Activated CD8-positive, alpha-beta T cell treated with anti-CD3 and anti-CD28 coated beads for 36 hours (primary cell): ENCODE measurements at places on chromosomes 2 and 18.

DNA sequence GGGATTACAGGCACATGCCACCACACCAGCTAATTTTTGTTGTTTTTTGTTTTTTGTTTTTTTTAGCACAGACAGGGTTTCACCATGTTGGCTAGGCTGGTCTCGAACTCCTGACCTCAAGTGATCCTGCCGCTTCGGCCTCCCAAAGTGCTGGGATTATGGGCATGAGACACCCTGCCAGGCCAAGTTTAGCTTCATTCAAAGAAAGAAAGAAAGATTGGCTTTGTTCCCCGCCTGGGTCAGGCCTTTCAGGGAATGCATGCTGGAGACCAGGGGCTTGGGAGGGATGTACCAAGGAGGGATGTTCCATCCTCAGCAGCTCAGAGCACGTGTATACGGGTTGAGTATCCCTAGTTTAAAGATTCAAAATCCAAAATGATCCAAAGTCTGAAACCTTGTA lies 283.0 kb downstream of the ALPK2 start:
- no peak for DNase-seq

DNA sequence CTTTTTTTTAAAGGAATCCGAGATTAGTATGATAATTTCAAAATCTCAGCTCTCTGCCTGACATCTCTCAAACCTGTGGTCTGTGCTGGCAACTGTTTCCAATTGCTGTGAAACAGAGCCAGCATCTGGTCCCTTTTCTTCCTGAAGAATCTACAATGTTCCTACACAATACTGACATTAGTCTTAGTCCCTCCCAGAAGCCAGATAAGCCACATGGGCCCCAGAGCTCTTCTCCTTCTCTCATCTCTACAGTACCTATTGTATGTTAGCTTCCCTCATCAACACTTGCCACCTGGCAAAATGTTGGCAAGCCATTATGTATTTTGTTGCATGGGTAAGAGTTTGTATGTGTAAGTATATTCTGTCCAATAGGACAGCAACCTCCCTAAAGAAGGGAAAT lies 62.9 kb upstream of the CDKL4 start:
- no peak for DNase-seq

DNA sequence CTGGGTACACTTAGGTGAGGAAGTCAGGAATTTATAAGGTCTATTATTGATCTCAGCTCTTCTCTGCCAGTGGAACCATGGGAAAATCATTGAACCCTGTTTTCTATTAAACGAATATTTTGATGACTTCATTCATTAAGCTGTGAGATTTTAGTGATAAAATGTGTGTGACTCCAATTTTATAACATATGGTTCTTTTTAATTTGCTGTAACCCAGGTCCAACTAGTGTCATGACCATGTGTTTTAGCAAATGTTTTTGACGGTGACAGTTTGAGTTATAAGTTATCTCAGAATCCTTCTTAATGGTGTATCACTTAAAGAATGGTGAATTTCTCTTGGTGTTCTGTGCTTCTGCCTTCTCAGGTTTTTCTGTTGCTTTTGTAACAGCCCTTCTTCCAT lies 213.1 kb downstream of the MCFD2 start:
- DNase-seq: no peak

GRCh38 chr18:36499938-36500337 lies 202.4 kb downstream of the FHOD3 start:
- peak; percentile 11 for DNase-seq
